Activated B cell treated with CpG ODN at 0.5 μM for 24 hours (primary cell): ENCODE measurements at places on chromosomes 7 and 10. TPM values are rescaled to one million over a fixed set of nuclear protein-coding genes. Genes with fewer than 3 reads are reported as not detected.

The NPTX2 gene
- 0.15 TPM in 1 of 2 replicates, not detected in the other for total RNA-seq

The SMKR1 gene
- total RNA-seq, result 2.2 and 2.4 TPM in 2 replicates

The IMMP2L gene
- 28.5 and 31.9 TPM in 2 replicates for total RNA-seq

The CLEC2L gene
- total RNA-seq, result not detected in 2 replicates

The EPO gene
- total RNA-seq, result not detected in 2 replicates

The TACR2 gene
- total RNA-seq, result not detected in 2 replicates

The HOXA11 gene
- not detected in 2 replicates for total RNA-seq

The CALHM3 gene
- not detected in 2 replicates for total RNA-seq

The PPP1R17 gene
- not detected in 2 replicates for total RNA-seq

The CDC14C gene
- not detected in 2 replicates for total RNA-seq

The IFIT3 gene
- 3.2 TPM in 2 replicates for total RNA-seq

The TCTN3 gene
- total RNA-seq, result 44.5 and 47.5 TPM in 2 replicates

The CPA2 gene
- total RNA-seq, result not detected in 2 replicates

The GHRHR gene
- not detected in 2 replicates for total RNA-seq

The AOC1 gene
- total RNA-seq, result not detected in 2 replicates

The ALKBH4 gene
- 7.8 and 8.1 TPM in 2 replicates for total RNA-seq

The COL1A2 gene
- total RNA-seq, result not detected in 2 replicates

The FAM25C gene
- not detected in 2 replicates for total RNA-seq

The PRSS58 gene
- total RNA-seq, result not detected in 2 replicates

The SKAP2 gene
- total RNA-seq, result 70.3 and 75.6 TPM in 2 replicates

The IQUB gene
- 0.11 and 0.15 TPM in 2 replicates for total RNA-seq

The SGCE gene
- total RNA-seq, result 6.8 and 7.1 TPM in 2 replicates
